KBM-7 (cell line): ENCODE measurements at places on chromosomes 6 and 20.

DNA sequence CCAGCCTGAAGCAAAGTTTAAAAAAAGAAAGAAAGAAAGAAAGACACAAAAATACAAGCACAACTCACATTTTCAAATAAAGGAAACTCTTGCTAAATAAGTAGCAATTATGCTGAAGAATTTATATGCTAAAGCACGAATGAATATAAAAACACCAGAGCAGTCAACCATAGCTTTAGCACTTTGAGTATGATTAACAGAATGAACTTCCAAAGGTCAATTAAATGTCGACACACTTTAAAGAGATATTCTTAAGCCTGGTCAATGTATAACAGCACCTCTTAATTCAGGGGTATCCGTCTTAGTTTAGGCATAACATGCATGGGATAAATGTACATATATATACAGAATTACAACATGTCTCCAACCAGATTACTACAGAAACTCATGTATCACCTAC is 125.9 kb downstream of the OGFRL1 start:
- no peak for DNase-seq

GRCh38 chr20:43722153-43722505 is 4.7 kb downstream of the GTSF1L start:
- DNase-seq, result no peak

DNA sequence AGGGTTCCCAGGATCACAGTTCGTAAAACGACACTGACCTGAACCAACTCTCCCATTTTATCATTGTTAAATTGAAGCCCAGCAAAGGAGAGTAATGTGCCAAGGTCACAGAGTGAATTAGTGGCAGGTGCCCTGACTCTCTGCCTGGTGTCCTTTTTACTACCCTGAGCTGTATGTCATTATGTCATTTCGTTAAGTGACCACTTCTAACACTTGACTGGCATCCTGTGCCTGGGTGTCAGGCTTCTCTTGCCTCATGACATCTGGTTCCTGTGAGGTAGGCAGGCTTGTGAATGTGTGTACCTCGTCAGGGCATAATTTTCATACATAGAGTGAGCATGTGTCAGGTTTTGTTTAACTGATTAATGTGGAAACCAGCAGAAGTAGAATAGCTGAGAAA is 48.6 kb downstream of the RALY start:
- no peak for DNase-seq

GRCh38 chr6:72381076-72381475 is 240.8 kb upstream of the KCNQ5 start:
- no peak for DNase-seq

- no peak for DNase-seq
Measured at GRCh38 chr20:53901064-53901463, 169.3 kb downstream of the BCAS1 start.

DNA sequence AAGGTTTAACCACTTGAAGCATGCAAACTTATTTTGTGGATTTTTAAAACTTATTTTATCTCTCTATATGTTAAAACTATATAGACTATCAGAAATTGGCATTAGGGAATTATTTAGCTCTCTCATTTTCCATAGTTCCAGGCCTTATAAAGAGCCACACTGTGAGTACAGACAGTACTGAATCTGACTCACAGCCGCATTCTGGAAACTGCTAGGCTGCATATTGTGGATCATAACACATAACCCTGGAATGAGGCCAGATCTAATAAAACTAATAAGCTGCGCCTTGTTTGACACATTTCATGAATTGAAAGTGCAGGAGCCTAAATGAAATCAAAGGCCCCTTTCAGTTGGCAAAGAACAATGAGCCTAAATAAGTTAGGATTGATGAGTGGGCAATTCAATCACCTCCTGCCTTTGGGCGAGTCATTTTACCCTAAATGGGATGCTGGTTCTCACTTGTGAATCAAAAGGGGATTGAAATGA is 308.4 kb downstream of the PACRG start:
- no peak for DNase-seq

DNA sequence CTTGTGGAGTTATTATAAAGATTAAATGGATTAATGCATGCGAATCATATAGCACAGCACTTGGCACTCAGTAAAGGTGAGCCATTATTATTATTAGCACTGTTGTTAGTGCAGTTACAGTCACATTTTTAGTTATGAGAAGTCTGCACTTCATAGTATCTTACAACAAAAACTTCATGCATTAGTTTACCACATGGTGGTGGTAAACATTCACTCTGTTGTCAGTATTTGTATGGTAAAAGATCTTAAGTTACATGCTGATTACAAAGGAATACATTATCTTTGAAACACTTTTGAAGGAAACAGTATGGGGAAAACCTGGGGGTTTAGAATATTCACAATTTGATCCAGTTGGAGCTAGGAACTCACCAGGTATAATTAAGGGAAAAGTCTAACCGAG is 20.8 kb downstream of the TMEM14A start:
- DNase-seq, result no peak

DNA sequence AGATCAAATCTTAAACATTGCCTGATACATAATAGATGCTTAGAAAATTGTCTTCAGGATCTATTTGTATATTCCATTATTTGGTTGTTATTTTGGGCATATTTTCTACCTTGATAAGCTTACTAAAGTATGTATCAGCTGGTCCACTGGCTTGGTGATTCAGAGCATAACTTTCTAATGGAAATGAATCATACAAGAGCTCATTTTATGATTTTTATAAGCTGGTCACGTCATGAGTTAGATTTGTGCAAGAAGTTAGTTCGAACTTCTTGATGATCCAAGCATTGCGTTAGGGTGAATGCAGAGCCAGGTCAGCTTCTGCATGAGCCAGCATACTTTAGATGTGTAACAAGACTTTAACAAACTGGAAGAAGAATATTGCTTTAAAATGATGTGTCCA is 144.5 kb upstream of the FLRT3 start:
- no peak for DNase-seq

DNA sequence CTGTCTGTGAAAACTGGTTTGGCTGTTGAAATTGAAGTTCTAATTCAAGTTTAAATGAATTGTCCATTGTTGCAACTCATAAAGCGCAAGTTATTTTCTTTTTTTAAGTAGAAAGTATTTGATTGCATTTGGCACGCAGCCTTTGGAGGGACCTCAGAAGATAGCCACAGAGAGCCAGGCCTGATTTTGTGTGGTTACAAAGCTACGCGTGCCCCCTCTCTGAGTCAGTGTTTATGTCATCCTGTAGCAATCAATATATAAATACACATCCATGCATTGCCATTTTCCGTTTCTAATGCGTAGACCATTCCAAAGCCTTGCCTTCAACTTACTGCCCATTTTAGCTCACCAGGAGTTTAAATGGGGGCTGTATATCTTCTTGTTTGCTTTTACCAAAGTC is 173.2 kb downstream of the TMEM242 start:
- no peak for DNase-seq

DNA sequence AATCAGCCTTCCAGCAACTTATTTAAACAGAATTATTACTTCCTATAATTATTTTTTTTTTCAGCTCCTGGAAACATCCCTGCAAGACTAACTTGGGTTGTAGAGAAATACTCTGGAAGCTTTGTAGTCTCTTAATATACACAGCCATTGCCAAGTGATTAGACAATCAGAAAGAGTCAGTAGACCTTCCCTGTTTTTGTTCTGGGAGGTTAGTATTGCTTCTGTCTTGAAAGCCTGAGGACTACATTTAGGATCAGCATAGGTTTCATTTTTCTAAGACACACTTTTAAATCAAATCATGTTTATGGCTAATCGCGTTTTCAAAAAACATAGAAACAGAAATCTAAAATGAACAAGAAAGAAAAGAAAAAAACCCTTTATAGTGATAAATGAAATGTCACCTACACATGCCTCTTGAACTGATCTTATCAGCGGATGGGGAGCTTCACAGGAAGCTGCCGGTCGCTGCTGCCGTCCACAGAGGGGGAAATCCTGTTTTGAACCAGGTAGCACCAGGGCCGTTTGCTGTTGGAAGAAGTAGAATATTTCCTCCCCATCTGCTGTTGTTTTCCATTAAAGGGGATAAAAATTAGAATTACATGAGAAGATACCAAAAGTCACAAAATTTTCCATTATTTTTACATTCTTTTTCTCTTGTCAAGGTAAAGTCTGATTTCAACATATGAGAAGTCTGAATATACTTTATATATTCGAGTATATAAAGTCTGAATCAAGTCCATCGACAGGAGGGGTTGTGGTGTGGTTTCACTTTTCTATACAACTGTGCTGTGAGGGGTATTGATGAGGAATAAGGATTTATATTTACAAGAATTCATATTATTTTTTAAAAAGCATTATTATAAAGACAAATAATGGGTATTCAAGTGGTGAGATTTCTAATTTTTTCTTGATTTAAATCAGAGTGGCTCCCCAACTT is 94.6 kb downstream of the ARMC2 start:
- peak; percentile 58 for DNase-seq

GRCh38 chr6:6730831-6731230 is 142.3 kb downstream of the LY86 start:
- DNase-seq, result no peak

- DNase-seq, result no peak
Measured at GRCh38 chr6:71410164-71410566, 121.6 kb downstream of the OGFRL1 start.

DNA sequence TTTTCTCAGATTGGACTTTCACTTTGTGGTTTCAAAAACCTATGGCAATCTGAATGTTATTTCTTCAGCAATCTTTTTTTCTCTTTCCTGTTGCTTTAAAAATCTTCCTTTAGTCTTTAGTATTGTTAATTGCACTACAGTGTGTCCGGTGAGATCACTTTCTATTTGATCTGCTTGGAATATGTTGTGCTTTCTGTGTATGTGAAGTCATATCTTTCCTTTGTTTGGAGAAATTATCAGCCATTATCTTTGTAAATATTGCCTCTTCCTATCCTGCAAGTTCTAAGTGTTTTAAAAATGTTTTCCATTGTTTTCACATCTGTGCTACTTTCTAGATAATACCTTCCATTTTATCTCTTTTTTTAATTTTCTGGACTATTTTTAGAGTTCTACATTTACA is 171.4 kb upstream of the PRSS16 start:
- no peak for DNase-seq

DNA sequence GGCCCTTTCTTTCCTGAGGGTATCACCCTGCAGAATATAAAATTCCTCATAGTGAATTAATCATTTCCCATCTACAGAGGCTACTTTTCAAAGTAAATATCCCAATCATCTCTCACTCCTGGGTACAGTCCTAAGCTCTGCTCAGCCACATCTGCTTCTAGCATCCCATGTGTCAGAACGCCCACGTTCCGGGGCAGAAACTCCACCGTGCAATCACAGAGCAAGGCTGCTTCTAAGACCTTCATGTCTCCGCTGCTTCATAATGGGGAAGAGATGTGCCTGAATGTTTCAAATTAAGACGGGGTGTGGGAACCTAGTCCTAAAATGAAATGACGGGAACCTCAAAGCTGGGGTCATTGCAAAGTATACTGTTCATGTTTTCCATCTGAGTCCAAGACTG is 208.8 kb upstream of the GMDS start:
- no peak for DNase-seq

GRCh38 chr6:8855411-8855810 is 420.1 kb upstream of the SLC35B3 start:
- DNase-seq, result no peak

- DNase-seq, result no peak
Measured at GRCh38 chr6:3280866-3281465, 22.2 kb downstream of the PSMG4 start.

- DNase-seq, result no peak
Measured at GRCh38 chr6:19157486-19157885, 679.7 kb upstream of the ID4 start.
